Bone marrow (tissue), 2 donors: ENCODE measurements at places on chromosomes 5 and 9.

DNA sequence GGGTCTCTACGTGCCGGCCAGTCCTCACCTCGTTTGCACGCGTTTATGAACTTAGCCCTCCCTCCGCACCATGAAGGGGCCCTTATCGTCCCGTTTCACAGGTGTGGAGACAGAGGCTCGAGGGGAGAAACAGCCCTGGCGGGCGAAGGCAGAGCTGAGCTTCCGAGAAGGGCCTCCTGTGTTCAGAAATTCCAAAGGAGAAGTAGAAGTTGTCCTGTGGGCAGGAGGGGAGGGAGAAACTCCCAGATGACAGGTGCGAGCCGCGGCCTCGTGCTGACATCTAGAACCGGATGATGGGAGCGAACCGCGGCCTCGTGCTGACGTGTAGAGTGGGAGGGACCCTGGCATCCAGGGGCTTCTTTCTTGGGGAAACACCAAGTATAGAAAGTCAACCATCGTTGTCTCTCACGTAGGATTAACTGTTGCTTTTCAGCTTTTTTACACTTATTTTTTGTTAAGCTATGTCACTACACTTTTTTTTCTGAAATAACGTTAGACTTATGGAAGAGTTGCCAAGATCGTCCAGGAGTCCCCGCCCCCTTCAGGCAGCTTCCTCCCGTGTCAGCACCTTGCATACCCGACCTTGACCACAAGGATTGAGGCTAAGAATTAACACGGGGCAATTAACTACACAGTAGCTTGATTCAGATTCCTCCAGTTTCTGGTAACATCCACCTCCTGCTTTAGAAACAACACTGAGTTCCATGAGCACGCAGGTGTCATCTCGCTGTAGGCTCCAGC lies 42.8 kb upstream of the NKD2 start:
- DNase-seq = no peak

GRCh38 chr5:97072696-97073095 lies 69.7 kb downstream of the LIX1 start:
- DNase-seq = no peak

DNA sequence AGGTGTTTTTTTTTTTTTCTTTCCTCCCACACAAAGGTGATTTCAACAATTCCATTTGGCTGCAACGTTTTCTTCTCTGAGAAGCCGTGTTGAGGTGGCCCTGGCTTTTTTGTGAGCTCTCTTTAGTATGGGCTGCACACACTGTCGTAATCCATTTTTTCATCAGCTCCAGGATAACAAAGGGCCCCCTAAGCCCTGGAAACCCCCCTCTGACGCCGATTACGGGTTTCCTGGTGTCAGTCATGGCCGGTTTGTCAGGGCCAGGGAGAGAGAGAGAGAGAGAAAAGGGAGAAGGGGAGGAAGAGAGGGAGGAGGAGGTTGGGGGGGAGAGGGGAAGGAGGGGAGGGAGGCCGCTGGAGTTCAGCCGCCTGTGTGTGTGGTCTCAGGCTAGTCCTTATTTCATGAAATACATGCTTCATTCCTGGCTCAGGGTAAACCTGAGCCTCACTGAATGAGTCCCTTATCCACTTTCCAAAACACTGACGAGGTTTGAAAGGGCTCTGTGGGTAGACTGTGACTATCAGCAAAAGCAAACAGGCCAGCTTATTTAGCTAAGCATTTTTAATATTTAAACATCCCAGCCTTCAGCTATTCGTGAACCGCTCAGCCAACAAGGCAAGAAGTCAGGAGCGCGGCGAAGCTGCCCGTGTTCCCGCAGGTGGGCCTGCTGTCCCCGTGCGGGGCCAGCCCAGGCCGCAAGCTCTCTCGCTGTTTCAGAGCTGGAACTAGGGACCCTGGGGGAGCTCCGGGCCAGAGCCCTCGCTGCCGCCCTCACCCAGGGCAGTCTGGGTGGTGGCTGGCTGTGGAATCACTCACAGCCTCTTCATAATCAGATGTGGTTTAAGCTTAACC lies 172.8 kb downstream of the ERCC6L2 start:
- no peak for DNase-seq

- DNase-seq = peak; percentile 19
Observed at GRCh38 chr5:163504079-163504931, 1.1 kb upstream of the MAT2B start.

DNA sequence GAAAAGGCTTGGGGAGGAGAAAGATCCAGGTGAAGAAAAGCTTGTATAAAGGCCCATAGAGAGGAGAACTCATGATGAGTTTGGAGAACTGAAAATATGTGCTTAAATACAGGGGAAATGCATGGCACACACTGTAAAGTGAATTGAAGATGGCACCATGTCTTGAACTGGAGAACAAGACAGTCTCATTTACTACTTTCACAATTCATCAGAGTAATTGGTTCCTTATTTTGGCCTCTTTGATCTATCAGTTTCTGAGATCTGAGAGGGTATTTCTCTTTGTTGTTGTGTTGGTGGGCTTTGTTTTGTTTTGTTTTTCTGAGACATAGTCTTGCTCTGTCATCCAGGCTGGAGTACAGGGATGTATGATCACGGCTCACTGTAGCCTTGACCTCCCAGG lies 98.2 kb downstream of the CEMIP2 start:
- DNase-seq = no peak

DNA sequence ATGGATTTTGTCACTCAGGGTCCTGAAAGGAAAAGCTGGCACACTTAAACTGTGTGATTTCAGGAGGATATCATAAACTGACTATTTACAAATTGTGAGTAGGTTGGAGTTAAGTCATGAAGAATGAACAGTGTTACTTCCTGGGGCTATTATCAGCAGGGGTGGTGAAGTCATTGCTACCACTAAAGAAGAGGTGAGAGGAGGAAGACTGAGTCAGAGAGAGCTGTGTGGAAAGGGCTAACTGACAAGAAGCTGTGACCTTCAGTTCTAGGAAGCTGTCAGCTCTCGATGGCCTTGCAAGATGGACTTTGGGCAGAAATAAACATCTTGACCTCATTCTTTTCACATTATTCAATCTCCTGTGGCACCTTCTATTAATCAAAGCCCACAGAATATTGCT lies 72.3 kb upstream of the STARD4 start:
- no peak for DNase-seq

GRCh38 chr5:84603568-84604185 lies 219.0 kb upstream of the EDIL3 start:
- no peak for DNase-seq

GRCh38 chr5:4520559-4520958 lies 619.6 kb upstream of the ADAMTS16 start:
- no peak for DNase-seq

DNA sequence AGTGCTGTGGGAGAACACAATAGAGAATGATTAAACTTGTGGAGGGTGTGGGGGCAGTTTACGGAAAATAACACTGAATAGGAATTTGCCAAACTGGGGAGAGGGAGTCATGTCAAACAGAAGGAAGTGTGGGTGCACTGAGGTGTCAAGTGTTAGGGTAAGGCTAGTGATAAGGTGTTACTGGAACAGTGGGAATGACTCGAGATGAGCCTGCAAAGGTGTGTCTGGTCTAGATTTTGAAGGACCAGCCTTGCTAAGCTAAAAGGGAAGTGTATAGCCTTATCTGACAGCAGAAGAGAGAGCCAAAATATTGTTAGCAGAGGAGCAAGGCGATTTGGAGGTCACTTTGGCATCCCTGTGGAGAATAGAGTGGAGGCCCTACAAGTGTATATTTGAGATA lies 4.2 kb downstream of the CNOT6 start:
- DNase-seq = no peak

DNA sequence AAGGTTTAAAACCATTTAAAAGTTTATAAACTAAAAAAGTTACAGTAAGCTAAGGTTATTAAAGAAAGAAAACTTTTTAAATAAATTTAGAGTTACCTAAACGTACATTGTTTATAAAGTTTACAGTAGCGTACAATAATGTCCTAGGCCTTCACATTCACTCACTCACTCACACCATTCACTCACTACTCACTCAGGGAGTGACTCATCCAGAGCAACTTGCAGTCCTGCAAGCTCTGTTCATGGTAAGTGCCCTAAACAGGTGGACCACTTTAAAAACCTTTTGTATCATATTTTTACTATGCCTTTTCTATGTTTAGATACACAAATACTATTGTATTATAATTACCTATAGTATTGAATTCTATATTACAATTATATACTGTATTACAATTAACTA lies 190.8 kb upstream of the RASA1 start:
- DNase-seq = no peak

DNA sequence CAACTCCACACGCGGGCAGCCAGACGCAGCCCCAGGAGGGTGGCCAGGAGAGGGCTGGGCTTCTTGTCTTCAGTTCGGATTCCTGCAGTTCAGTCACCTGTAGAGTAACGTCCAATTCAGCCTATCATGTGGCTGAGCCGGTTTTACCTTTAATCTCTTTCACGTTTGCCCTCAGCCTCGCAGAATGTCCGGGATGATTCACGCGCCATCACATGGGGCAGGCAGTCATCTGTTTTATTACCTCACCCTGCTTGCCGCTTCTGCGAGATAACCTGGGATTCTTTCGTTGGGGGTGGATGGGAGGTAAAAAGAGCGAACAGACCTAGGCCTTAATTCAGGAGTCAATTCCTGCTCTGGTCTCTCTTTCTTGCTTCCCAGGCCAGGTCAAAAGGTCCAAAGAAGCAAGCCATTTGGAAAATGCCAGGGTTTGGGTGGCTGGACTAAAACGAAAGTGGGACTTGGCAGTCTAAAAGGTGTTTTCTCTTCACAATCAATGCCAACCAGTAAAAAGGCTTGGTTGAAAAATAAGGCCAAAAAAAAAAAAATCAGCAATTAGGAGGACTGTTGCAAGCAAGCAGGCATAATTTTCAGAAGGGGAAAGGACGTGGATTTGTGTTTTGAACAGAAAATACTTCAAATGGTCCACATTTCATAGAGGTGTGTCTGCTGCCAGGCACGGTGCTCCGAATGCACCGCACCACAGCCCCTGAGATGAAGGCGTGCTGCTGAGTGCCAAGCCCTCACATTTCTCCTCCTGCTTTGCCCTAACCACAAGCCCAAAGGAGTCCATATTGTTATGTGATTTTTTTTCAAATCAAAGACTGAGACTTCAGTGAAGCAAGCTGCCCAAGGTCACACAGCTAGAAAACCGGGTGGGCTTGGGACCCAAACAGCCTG lies 2.8 kb upstream of the WWC1 start:
- DNase-seq = no peak

- DNase-seq = no peak
Observed at GRCh38 chr9:87674565-87675299, 51.2 kb upstream of the CTSL start.

DNA sequence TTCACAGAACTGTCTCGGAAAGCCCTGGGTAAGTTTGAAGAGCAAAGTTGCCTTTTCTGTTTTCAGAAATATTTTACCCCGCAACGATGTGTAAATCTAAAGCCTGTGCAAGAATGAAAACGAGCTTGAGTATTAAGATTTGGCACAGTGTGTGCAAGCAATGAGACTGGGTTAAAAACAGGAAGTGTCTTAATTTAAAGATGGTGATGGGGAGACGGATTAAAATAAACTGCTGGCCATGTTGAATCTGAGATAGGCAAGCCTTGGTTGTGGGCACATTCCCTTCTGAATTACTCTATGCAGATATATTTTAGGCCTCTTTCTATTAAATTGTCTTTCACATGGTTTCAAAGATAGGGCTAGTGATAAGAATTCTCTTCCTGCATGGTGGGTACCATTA lies 294.2 kb upstream of the DMRT1 start:
- DNase-seq = no peak

GRCh38 chr5:157354800-157355199 lies 88.9 kb downstream of the CYFIP2 start:
- DNase-seq = no peak
